ENCODE measurements at places on chromosomes 3 and 15. TPM values are rescaled to one million over a fixed set of nuclear protein-coding genes. Genes with fewer than 3 reads are reported as not detected.
A peak's percentile ranks its signal among the peaks of the same experiment; 100 is the strongest.

Gene ADCY5
- 3.7 TPM for polyA plus RNA-seq

Gene NDUFAF3
- polyA plus RNA-seq = 55.2 TPM

Gene MYH15
- polyA plus RNA-seq = 0.23 TPM

Gene DNAJC17
- 21.5 TPM for polyA plus RNA-seq

- no peak for DNase-seq
Measured at GRCh38 chr3:22228705-22229104, 477.7 kb upstream of the ZNF385D start.

- DNase-seq = no peak
Measured at GRCh38 chr3:87313641-87314040, 37.3 kb upstream of the POU1F1 start.

GRCh38 chr3:20990896-20991295, 760.1 kb downstream of the ZNF385D start:
- no peak for DNase-seq

GRCh38 chr3:64898941-64899340, 211.1 kb upstream of the ADAMTS9 start:
- DNase-seq = no peak

DNA sequence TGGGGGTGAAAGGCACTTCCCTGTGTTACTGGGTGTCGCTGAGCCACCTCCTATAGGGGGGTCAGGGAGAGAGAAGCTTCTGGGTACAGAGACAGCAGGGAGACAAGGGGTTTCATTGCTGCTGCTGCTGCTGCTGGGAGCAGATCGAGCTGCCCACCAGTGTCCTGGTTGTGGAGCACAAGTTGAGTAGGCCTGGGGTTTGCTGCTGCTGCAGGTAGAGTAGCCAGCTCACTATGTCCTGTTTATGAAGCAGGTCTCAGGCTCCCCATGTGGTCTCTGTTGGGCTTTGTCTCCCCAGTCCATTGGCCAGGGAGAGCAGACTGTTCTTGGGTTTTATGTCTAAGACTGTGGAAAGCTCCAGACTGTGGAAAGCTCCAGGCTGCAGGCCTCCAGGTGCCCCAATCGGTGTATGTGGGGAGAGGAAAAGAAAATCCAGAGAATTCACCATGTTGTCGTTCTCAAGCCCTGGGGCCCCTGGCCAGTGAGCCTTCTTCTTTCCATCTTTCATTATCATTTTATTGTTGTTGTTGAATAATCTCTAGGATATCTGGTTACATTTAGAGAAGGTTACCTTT, 157.8 kb downstream of the ADAMTS17 start:
- DNase-seq = no peak

DNA sequence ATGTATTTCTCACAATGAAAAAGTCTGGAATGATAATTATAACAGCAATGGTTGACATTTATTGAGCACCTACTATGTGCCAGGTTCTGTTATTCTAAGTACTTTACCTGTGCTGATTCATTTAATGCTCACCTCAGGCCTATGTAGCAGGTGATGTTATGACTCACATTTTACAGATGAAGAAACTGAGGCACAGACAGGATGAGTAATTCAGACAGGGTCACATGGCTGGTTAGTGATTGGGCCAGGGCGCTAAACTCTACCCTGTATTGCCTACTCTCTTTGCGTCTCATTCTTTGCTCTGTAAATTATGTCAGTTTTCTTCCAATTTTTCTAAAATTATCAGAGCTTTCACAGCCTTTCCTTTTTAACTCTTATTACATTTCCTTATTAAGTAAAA, 98.3 kb downstream of the PIK3R4 start:
- no peak for DNase-seq

Gene SENP7
- 35.5 TPM for polyA plus RNA-seq

DNA sequence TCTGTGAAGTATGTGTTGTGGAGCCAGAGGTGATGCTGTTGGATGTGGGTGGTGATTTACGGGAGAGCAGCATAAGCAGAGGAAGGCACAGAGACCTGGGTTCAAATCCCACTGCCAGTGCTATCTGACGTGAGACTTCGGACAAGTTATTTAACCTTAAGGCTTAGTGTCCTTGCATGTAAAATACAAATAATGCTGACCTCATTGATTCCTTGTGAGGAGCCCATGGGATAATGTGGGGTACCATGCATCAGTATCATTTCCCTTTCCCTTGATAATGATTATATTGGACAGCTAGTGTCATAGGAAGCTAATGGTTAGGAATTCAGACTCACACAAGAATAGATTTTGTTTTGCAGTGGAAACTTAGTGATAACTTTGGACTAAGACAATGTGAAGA, 141.6 kb downstream of the SLCO3A1 start:
- no peak for DNase-seq

Gene ARGFX
- not detected for polyA plus RNA-seq

DNA sequence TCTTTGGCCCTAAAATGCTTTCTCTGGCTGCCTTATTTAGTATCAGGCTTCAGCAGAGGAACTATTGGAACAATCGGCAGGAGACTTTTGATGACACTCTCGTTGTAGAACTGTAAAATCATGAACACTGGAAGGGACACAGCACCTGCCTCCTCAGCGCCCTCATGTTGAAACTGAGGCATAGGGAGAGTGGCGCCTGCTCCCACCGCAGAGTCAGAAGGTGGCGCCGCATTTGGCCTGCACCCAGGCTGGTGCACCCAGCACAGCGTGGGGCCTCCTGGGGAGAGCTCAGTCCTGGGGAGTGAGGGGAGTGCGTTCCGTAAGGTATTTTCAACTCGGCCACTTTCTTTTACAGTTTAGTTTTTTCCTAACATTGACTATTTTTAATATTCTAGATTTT, 78.2 kb upstream of the BLM start:
- no peak for DNase-seq

GRCh38 chr3:172259726-172260248, 188.5 kb downstream of the GHSR start:
- DNase-seq = no peak

Gene AHSG
- 0.45 TPM for polyA plus RNA-seq

DNA sequence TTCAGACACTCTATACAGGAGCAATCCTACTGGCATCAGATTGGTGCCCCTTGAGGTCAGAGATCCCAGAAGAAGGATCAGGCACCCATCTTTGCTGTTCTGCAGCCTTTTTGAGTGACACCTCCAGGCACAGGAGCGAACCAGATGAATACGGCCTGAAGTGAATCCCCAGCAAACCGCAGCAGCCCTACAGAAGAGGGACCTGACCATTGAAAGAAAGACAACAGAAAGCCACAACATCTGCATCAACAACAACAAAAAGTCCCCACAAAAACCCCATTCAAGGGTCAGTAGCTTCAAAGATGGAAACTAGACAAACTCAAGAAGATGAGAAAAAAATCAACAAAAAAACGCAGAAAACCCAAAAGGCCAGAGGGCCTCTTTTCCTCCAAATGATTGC, 130.4 kb downstream of the PPM1L start:
- no peak for DNase-seq

Gene TMEM108
- polyA plus RNA-seq = 28.5 TPM

Gene CCDC39
- polyA plus RNA-seq = 2.7 TPM

- no peak for DNase-seq
Measured at GRCh38 chr3:189202583-189202982, 30.8 kb downstream of the TPRG1 start.

- DNase-seq = no peak
Measured at GRCh38 chr3:122920986-122921385, 106.6 kb downstream of the SEMA5B start.

GRCh38 chr3:70811880-70812279, 499.4 kb upstream of the MDFIC2 start:
- DNase-seq = peak; percentile 59

- no peak for DNase-seq
Measured at GRCh38 chr15:39511916-39512260, 69.0 kb upstream of the THBS1 start.

DNA sequence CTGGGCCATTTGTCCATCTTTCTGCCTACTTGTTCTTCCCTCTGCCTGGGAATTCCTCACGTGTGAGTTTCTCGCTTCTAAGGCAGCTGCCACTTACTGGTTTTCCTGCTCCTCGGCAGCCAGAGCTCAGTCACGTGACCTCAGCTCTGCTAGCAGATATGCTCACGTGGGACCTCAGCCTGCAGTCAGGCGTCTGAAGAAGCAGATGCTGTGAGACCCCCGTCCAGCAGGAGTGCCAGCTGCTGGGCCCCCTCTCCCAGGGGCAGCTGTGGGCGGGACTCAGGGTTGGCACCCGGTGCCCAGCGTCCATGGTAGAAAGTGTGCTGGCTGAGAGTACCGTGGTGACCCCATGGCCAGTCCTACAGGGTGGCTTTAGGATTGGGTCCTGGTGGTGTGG, 161.3 kb upstream of the TLE3 start:
- DNase-seq = peak; percentile 79

- peak; percentile 29 for DNase-seq
Measured at GRCh38 chr15:36501063-36501678, 78.3 kb upstream of the CDIN1 start.

Gene TTLL13
- not detected for polyA plus RNA-seq

Gene C3orf49
- 0.41 TPM for polyA plus RNA-seq

DNA sequence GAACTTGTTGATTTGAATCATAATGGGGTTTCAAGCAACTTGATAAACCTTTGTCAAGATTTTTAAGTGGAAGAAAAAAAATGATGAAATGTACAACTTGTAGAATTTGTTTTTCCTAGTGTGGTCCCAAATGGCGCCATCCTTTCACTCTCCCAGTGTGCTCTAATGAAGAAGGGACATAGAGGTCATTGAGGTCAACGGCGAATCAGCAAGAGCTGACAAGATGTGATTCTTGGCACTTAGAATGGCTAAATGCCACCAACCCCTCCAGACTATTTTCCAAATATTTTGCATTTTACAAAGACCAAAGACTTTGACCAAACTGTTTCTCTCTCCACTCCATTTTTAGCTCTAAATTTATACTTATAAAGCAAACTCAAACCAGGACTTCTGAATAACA, 320.2 kb upstream of the MME start:
- no peak for DNase-seq

- DNase-seq = no peak
Measured at GRCh38 chr3:105339946-105340345, 26.8 kb upstream of the ALCAM start.

DNA sequence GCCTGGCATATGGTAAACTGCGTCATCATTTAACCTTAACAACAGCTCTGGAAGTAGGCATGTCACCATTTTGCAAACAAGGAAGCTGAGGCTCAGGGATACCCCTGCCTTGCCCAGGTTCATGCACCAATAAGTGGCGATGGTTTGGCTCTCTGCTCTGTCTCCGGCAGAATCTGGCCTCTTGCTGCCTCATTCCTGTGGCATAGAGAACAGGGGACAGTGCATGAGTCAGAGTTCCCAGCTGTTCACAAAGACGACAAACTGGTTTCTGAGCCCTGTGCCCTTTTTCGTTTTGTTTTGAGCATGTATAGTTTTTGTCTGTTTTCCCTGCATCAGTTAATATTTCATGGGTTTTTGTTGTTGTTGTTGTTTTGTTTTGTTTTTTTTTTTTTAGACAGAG, 236.8 kb downstream of the OPA1 start:
- DNase-seq = no peak
